Dorsolateral prefrontal cortex (tissue), 122 donors: ENCODE measurements at places on chromosomes 2 and 18.

GRCh38 chr18:37161491-37161890, 332.6 kb downstream of the KIAA1328 start:
- DNase-seq, result no peak

DNA sequence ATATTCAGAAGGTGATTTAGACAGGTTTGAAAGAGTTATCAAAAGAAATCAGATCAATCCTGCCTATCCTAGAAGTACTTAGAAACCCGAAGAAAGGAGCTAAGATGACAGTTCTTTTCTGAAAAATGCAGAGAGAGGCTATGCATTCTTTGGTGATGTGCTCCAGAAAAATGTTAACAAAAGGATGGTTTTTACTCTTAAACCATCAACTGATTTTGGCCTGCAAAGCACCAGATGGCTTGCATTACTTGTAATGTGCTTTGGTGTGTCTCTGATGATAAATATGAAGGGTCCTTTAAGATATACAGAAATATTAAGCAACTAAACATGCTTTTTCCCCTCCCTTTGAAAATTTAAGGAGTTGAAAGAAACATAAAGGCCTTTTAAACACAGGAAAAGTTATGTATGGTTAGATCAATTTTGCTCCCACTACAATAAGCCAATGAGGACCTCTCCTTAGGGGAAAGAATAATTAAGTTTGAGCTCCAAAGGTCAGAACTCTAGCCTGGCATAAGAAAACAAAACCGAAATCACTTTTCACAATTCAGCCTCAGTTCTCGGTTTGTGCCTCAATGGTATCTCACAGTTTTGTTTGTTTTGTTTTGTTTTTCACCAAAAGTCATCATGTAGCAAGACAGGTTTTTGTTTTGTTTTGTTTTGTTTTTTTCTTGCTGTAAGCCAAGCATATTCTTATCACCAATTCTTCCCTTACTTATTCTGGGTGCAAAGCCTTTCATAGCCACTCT, 302.4 kb upstream of the NT5C1B start:
- no peak for DNase-seq

DNA sequence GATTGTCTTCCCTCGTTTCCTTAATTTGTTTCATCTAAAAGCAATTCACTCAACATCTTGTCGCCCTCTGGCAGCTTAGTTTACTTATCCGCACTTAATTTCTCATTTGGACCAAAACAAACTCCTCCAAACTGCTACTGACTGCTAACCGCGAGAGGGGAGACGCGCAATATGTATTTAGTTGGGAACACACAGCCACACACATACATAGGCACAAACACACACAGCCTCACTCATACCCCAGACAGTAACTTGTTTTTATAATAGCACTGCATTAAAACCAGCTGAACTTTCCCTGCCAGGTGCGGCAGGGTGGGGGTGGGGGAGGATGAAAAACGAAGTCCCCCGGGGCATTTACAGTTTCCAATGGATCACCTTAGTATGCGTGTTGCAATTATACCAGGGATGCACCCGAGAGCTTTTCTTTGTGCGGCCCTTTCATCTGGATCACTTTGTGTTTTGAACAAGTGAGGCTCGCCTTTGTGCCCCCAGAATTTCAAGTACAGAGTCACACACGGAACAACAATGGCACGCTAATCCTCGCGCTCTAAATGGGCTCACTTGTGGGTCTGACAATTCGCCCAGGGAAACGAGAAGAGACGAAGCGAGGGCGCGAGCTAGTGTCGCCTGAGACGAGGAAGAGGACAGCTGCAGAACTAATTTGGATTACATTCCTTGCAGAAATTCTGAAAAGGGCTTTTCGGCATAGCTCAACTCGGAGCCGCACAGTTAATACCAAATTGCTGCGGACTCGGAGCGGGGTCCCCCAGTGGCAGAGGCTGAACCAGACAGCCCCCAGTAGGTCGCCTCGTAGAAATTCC, 2.4 kb downstream of the ERBB4 start:
- no peak for DNase-seq

DNA sequence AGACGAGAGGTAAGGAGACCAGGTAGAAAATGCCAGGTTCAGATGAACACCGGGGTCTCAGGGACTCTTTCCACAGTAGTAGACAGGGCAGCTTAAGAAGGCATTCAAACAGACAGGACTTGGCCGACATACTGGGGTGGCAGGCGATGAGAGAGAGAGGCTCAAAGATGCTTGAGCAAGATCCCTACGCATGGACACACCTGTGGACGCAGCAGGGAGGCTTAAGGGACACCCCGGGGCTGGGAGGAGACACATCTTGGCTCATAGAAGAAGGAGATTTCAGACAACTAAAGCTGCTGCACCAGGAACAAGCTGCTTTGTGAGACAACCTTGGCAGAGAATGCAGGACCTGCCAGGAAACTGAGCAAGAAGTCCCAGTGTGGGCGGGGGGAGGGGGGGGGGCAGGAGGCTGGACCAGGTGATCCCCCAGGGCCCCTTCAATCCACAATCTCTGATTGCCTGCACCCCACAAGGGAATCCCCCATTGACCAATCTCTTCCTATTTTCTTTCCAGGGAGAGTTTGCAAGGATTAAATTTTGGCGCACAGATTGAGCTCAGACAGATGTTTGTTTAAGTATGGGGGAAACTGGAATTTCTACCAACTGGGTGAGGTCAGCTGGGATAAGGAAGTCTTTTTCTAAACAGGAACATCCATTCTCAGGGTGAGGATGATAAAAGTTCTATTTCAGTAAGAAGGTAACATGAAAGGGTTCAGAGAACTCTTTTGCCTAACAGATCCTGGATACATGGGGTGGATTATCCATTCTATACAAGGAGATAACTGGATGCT, 400.7 kb downstream of the NBAS start:
- no peak for DNase-seq

GRCh38 chr2:137566387-137566786, 397.9 kb upstream of the HNMT start:
- no peak for DNase-seq

DNA sequence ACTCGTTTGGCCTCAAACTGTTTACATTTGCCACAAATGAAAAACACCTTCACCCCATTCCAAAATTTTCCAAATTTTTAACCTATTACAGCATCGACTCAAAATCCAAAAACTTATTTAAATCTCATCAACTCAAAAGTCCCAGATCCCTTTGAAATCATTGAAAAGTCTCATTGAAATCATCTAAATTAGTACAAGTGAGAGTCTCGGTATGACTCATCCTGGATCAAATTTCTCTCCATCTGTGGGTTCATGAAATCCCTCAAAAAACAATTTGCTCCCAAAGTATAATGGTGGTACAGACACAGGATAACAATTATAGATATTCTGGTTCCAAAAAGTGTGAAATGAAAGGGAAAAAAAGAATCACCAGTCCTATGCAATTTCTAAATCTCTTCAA, 65.1 kb downstream of the LRP1B start:
- no peak for DNase-seq

GRCh38 chr2:202848813-202849212, 22.8 kb downstream of the ICA1L start:
- no peak for DNase-seq

- no peak for DNase-seq
Observed at GRCh38 chr18:56632070-56633022, 6.0 kb downstream of the TXNL1 start.

DNA sequence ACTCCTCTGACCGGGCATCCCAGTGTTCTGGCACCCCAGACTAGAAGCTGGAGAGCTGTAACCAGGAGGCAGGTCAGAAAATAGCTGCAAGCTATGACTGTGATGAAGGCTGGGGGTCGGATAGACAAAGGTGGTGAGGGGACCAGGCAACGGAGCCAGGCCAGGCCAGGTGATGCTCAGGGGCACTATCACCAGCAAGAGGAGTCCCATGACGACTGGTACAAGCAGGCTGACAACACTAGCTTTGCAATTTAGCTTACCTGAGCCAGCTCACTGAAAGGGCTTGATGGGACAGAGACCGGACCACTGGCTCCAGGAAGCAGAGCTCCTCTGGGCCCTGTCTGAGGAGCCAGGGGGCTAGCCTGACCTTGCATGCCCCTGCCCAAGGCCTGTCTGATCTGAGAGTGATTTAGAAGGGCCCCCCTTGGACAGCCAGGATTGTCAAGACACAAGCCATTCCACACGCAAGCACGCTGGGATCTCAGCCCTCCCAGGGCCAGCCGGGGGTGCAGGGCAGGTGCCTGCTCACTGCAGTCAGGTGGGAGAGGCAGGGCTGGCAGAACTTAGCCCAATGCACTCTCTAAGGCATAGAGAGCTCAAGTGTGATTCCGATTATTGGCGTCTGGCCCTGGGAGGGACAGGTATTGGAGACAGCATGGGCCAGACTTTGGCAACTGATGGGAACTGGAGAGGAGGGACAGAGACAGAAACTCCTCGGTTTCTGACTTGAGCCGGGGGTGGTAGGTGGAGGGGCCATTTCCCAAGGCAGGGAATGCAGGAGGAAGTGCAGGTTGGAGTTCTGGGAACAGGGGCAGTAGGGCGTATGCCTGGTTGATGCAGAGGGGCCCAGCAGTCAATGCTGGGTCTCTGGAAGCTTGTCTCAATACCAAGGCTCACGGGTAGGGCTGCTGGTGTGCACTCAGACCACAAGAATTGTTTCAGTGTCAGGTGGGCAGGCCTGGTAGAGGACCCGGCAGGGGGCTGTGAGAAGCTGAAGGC, 47.7 kb downstream of the MYO7B start:
- no peak for DNase-seq

DNA sequence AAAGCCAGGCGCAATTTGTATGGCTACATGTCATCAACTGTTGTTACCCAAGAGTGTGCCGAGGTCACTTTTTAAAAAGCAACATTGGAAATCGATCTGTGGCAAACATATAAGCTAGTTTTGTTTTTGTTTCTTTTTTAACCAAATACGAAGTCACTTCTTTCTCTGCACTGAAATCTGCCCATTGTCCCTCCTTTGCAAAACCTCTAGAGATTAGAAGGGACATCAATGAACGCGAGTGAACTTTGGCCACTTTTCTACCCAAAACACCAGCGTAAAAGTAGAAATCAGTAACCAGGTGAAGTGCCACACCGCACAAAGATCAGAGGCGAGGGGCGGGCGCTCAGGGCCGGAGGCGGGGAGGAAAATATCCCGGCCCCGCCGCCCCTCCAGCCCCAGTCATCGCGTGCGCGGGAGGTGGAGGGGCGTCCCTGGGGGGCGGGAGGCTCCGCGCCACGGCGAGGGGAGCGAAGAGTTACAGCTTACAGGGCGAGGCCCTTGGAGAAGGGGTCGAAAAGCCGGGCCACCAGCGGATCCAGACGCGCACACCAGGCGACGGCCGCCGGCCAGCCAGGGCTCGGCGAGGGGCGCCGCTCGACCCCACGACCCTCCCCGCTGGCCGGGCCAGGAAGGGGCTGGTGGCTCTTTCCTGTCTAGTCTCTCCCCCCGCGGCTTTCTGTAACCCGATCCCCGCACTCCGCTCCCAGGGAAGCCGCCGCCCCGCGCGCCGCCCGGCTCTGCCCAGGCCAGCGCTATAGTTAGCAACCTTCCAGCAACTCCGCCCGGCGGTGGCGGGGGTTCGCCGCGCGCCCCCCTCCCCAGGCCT, 993 bp downstream of the RBMS1 start:
- no peak for DNase-seq

DNA sequence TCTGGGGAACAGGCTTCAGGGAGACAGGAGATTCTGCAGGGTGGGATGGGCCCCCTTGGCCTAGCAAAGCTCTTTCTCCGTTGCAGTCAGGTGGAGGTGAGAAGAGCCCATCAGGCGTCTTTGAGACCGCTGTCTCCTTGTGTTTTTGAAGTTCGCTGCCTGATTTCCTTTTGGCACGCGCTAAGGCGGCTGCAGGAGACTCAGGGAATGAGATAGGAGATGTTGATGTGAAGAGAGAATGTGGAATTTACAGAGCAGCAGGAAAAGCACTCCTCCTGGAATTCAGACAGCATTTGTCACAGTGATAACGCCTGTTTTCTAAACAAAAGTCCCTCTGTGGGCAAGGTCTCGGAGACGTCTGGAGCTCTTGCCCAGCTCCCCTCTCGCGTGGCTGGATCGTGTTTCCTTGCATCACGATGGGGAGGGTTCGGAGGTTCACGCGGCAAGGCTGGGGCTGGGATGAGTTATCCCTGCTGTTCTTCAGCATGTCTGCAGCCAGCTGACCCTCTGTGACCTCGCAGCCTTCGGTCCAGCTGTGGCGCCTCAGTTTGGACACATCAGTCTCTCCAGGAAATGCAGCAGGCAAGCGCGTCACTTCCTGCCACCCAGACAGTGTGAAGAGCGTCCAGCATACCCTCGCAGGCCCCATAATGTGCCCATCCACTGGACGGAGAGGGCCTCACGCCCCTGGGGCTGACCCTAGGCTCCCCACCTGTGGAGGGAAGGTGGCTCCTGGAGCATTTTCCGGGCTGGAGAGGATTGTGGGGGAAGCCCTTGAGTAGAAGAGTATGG, 30.2 kb downstream of the GLI2 start:
- peak; percentile 35 for DNase-seq

GRCh38 chr2:43298500-43298899, 72.1 kb upstream of the ZFP36L2 start:
- DNase-seq, result no peak

GRCh38 chr2:23487735-23488492, 102.9 kb downstream of the KLHL29 start:
- DNase-seq, result no peak

DNA sequence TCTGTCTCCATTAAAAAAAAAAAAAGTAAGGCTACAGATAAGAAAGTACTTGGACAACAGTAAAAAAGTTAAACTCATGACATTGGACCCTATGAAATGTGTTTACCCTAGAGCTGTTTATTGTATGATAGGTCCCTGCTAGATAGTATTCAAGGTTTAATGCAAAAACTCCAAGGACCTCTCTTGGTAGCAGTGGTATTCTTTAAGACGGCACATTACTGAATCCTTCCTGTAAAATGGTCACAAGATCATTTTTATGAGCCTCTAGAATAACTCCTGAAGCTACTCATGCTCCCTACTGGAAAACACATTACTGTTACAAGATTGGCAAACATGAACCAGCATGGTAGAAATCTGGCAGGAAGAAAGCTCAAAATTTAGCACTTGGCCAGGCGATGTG, 38.8 kb downstream of the GALM start:
- DNase-seq, result no peak

DNA sequence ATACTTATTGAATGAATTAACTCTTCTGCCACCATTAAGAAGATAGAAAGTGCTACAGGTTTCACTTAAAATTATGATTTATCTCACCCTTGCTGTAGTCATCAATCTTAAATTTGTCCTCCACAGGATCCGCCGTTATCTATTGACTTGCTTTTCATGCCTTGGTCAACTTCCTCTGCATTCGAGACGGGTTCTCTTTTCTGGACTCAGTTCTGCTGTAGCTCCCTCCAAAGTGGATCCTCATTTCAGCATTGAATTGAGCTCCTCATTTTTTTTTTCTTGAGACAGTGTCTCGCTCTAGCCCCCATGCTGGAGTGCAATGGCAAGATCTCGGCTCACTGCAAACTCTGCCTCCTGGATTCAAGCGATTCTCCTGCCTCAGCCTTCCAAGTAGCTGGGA, 27.6 kb downstream of the INPP5D start:
- no peak for DNase-seq

- no peak for DNase-seq
Observed at GRCh38 chr2:7452110-7452876, 535.1 kb downstream of the RNF144A start.

DNA sequence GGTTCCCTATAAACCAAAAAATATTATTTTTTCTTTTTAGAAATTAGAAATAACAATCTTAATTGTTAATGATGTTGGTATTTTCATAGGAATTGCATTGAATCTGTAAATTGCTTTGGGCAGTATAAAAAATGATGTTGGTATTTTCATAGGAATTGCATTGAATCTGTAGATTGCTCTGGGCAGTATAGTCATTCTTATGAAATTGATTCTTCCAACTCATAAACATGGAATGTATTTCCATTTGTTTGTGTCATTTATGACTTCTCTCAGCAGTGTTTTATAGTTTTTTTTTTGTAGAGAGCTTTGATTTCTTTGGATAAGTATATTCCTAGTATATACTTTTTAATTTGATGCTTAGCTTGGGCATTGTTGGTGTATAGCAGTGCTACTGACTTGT, 82.0 kb upstream of the NT5C1B start:
- DNase-seq, result no peak
